ENCODE measurements at places on chromosomes 16 and 17. TPM values are rescaled to one million over a fixed set of nuclear protein-coding genes. Genes with fewer than 3 reads are reported as not detected.

The SDF2 gene
- 125 TPM for total RNA-seq

The TBC1D3G gene
- not detected for total RNA-seq

The ZACN gene
- total RNA-seq: not detected

GRCh38 chr17:43140396-43141332 lies 15.5 kb upstream of the BRCA1 start:
- no peak for DNase-seq

- no peak for DNase-seq
These were observed 9.0 kb downstream of the ATAD5 start for GRCh38 chr17:30840771-30841170.

DNA sequence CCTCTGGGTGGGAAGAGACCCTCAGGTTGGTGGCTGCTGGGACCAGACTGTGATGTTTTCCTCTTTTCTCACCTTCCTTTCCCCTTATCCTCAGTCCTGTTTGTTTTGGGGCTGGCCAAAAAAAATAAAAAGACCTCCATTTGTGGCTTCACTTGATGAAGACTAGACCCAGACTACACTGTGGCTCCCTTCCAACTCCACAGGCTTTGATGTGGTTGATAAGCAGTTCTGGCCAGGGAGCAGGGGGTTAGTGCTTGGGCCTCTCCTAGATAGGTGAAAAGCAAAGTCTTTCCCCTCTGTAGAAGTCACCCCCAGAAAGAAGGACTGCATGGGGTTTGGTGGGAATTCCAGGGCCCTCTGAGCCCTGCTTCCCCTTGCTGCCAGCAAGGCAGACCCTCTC lies 11.2 kb upstream of the ADAM11 start:
- no peak for DNase-seq

DNA sequence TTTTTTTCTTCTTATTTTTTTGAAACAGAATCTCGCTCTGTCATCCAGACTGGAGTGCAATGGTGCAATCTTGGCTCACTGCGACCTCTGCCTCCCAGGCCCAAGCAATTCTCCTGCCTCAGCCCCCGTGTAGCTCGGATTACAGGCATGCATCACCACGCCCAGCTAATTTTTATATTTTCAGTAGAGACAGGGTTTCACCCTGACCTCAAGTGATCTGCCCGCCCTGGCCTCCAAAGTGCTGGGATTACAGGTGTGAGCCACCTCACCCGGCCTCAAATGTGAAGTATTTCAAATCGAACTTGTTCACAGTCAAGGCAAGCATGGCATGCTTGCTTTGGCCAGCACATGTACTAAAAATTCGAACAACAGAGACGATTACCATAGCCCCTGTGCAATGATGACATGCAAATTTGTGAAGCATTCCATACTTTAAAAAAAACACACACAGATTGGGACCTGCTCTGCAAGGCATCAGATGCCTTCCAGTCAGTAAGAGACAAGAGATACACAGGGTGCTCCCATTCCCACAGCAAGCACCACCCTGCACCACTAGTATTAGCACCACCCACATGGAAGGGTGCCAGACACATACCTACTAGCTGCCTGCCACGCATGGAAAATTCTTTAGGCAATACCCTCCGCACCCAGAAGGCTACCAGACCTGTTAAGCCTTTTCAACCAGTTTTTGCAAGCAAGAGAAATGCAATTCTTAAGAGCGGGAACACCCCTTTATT lies 47.2 kb downstream of the ANKRD11 start:
- no peak for DNase-seq

GRCh38 chr17:78839235-78839761 lies 1.3 kb downstream of the USP36 start:
- no peak for DNase-seq

GRCh38 chr17:33052856-33053255 lies 61.2 kb downstream of the SPACA3 start:
- DNase-seq: no peak

DNA sequence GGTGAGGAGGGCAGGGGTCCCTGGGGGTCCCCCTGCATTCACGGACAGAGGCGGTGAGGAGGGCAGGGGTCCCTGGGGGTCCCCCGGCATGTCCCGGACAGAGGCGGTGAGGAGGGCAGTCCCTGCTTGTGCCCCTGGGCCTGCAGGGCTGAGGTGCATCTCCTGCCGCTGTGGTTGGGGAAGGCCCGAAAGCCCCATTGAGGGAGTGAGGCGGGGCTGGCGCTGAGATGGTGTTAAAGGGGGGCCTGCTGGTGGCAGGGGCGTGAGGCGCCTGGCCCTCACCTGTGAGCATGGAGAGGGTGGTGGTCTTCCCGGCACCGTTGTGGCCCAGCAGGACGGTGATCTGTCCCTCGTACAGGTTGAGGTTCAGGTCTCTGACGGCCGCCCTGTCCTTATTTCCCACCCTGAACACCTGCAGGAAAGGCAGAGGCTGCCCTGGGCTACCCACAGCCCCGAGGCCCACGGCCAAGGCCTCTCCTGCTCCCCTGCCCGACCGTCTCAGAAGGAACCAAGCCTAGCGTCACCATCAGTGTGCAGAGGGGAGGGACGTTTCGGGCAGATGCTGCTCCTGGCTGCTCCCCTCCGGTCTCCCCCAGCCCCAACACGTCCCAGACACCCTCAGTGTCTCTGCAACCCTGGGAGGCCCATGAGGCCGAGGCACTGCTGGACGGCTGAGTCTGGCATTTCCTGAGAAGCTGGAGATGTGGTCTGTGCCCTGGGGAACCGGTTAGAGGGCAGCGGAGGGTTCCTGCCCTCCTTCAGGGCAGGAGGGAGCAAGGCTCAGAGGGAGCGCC lies 31.4 kb upstream of the RNPS1 start:
- no peak for DNase-seq

DNA sequence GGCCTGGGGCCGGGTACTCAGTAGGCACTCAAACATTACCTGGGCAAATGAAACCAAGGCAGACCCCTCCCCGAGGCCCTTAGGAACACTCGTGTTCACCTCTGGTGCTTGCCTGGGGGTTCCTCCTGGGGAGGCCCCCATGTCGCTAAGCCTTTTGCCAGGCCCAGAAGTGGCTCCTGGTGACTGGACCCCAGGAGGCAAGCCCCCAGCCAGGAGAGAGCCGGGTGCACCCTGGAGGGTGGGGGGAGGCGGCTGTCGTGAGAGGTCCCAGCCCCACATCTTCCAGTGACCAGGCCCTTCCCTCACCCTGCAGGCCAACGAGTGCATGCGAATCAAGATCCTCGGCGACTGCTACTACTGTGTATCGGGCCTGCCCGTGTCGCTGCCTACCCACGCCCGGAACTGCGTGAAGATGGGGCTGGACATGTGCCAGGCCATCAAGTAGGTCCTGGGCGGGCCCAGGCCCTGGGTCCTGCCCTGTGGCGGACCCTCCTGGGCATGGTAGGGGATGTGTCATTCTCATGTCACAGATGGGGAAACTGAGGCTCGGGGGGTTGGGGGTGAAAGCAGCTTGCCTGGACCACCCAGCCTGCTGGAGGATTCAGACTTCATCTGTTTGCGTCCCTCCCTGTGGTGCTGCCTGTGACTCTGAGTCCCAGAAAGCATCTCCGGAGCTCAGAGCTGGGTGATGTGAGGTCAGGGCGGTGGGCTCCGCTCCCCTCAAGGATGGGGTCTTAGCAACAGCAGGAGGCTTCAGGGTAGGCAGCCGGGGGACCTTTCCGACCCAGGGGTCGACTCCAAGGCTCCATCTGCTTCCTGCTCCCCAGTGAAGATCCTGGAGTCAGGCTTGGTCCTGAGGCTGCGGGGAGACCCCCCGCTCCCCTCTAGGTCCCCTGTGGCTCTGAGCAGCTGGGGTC lies 32.5 kb downstream of the ADCY7 start:
- DNase-seq: no peak

Measured in SJSA1 (cell line).